ENCODE measurements at places on chromosomes 1 and 21.

DNA sequence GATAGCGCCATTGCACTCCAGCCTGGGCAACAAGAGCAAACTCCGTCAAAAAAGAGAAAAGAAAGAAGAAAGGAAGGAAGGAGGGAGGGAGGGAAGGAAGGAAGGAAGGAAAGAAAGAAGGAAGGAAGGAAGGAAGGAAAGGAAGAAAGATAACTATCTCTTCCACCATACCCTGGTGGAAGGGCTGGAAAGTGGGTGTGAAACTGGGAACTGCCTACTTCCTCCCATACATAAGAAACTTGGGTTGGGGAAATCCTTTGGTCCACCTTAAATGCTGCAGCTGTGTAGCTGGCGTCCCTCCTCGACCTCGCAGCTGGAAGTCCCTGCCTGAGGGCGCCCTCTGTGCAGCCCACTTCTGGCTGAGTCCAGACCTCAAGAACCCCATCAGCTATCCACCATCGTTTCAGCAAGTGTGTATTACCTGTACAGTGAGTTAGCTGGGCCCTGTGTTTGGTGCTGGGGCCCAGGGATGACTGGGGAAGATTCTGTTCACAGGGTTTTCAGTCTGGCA, 4.6 kb upstream of the FAM167B start:
- no peak for DNase-seq

DNA sequence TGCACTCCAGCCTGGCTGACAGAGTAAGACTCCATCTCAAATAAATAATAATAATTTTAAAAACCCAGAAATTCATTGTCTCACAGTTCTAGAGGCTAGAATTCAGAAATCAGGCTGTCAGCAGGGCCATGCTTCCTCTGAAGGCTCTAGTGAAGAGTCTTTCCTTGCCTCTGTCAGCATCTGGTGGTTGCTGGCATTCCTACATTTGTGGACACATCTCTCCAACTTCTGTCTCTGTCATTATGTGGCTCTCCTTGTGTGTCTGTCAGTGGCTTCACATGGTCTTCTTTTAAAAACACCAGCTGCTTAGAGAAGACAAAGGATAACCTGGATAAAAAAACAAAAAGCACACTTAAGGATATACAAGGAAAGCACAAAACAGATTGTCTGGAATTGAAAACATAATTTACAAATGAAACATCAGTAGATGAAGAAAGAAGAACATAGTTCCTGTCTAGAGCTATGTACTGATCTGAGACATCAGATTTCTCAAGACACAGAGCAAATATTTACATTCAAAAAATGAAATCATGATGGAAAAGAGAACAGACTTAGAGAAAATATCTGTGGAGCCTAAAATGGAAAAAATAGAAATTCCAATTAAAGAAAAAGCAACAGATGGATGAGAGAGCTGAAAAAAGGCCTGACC, 32.7 kb upstream of the ASB17 start:
- no peak for DNase-seq

DNA sequence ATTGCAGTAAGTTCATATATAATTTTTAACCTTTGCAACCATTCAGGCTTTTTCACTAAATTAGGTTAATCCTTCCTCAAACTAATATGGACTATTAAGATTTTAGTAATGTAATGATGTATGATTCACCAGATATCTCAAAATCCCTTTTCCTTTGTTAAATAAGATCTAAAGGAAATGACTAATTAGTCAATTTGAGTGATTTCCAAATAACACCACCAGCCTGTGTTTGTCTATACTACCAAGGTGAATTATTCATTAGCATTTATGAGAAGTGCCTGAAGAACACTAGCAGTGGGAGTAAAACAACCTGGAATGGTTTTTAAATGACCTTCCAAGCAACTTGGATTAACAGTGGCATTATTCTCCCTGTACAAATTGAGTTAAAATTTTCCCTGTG, 670.6 kb upstream of the PKN2 start:
- peak; percentile 73 for DNase-seq

DNA sequence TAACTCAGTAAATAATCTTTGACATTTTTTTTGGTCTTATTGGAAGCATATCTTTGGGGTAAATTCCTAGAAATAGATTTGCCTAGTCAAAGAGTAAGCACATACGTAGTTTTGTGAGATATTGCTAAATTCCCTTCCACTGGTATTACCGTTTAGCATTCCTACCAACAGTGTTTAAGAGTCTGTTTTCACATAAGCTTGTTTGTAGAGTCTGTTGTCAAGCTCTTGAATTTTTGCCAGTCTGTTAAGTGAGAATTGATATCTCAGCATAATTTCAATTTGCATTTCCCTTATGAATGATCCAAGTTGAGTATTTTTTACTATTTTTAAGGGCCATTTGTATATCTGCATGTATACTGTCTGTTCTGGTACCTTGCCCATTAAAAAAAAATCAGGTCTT, 37.0 kb upstream of the MPC2 start:
- no peak for DNase-seq

DNA sequence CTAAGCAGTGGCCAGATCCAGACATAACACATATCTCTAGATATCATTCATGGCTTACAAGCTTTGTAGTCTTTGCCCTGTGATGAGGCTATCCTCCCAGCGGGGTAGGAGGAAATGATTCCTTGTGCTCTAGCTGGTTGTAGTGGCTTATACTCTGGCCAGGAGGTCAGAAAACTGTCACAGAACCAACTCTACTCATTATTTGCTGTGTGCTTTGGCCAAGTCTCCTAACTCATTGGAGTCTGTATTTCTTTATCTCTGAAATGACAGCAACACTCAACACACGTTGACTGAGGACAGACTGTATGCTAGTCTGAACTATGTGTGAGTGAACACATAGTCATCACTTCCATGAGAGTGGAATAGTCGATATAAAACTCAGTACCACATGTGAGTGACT, 116.7 kb upstream of the F3 start:
- DNase-seq: peak; percentile 62

DNA sequence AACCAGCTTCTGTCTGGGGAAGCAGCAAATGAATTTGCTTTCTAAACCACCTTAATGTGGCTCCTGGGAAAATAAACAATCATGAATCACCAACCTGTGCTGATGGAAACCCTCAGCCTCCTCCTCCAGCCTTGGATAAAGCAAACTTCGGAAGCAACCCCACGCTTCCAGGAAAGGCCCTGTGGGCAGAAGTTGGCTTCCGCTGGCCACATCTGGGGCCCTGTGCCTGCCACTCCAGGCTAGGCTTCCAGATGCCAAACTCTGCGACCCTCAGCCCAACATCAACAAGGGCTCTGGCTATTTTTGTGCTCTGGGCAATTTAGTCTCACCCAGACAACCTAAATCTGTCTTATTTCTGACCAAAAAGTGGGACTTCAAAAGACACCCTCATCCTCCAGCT, 6.2 kb upstream of the OXCT2 start:
- peak; percentile 15 for DNase-seq

GRCh38 chr1:209227171-209227570, 356.3 kb upstream of the CAMK1G start:
- DNase-seq: no peak
